ENCODE measurements at places on chromosomes 13 and 19.
A peak's percentile ranks its signal among the peaks of the same experiment; 100 is the strongest.

GRCh38 chr13:110113284-110113764 lies 193.6 kb downstream of the COL4A1 start:
- ATAC-seq = peak; percentile 10

DNA sequence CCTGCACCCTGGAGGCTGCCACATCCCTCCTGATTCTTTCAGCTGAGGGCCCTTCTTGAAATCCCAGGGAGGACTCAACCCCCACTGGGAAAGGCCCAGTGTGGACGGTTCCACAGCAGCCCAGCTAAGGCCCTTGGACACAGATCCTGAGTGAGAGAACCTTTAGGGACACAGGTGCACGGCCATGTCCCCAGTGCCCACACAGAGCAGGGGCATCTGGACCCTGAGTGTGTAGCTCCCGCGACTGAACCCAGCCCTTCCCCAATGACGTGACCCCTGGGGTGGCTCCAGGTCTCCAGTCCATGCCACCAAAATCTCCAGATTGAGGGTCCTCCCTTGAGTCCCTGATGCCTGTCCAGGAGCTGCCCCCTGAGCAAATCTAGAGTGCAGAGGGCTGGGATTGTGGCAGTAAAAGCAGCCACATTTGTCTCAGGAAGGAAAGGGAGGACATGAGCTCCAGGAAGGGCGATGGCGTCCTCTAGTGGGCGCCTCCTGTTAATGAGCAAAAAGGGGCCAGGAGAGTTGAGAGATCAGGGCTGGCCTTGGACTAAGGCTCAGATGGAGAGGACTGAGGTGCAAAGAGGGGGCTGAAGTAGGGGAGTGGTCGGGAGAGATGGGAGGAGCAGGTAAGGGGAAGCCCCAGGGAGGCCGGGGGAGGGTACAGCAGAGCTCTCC lies 6.9 kb upstream of the CEACAM5 start:
- ATAC-seq = no peak

- ATAC-seq = no peak
Observed at GRCh38 chr13:73055813-73056564, 2.8 kb upstream of the KLF5 start.

DNA sequence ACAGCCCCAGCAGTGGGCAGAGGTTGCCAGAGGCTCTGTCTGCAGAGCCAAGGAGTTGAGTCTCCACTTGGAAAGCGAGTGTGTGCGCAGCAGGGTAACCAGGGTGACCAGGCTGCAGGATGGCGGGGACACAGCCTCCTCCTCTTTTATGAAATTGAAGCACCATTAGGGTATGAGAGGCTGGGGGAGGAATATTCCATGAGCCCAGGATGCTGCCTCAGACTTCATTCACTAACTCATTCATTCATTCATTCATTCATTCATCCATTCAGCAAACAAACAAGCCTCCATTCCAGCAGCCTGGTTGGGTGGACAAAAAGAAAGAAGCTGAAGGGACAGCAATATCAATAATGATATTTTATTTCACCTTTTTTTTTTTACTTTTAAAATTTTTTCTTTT lies 6.6 kb upstream of the LMTK3 start:
- no peak for ATAC-seq

- no peak for ATAC-seq
Observed at GRCh38 chr13:48549658-48550057, 16.8 kb upstream of the RCBTB2 start.

- ATAC-seq = no peak
Observed at GRCh38 chr19:48990400-48990799, 2.7 kb downstream of the GYS1 start.

DNA sequence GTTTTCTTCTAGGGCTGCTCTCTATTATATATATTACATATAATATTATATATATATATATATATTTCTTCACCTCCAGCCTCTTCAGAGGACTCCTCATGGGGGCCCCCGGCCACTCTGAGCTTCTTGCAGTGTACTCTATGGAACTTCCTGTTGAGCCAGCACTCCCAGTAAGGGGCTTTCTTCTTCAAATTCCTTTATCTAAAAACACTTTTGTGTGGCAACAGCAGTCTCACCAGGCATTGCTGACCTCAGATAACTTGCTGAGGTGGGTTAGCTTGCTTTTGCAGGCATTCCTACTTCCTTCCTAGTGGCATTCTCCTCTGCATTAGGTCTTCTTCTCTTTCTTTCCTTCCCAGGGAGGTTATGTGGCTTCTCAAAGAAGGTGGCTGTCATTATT lies 381.5 kb downstream of the MYO16 start:
- ATAC-seq = no peak

DNA sequence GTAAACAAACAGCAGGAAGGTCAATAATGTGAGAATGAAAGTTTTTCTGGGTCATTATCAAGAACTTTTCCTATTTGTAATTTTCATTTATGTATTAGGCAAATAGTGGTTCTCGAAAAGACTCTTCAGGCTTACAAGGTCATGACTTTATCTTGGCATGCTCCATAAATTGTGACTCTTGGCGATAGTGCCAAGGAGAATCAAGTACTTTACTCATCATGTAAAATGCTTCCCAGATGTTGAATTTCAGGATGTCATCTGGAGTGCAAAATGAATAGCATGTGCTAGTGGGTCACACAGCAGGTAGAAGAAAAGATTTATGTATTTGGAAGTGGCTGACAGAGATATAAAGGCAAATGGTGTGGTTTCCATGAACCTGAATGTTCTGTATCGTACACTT lies 1492.7 kb upstream of the PCDH20 start:
- no peak for ATAC-seq

GRCh38 chr19:35268536-35269437 lies at the start of gene USF2:
TSS of gene USF2 (plus strand) at chr19:35268962. CDS start at chr19:35269102, 140 bp downstream.
- ATAC-seq = peak; percentile 23

DNA sequence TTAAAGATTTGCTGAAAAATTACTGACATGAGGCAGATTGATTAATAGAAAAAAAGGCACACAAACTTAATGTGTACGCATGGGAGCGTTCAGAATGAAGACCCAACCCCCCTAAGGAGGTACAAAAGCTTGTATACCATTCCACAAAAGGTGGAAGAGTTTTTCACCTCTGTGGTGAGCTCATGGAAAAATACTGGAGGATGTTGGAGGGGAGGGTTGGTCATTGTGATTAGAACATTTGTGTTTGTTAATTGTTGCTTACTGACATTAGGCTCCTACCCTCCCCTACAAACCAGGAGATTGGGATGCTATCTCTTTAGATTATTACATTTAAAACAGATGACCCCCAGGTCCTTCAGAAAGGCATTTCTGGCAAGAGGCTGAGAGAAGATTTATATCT lies 1973.3 kb downstream of the OLFM4 start:
- ATAC-seq = no peak

DNA sequence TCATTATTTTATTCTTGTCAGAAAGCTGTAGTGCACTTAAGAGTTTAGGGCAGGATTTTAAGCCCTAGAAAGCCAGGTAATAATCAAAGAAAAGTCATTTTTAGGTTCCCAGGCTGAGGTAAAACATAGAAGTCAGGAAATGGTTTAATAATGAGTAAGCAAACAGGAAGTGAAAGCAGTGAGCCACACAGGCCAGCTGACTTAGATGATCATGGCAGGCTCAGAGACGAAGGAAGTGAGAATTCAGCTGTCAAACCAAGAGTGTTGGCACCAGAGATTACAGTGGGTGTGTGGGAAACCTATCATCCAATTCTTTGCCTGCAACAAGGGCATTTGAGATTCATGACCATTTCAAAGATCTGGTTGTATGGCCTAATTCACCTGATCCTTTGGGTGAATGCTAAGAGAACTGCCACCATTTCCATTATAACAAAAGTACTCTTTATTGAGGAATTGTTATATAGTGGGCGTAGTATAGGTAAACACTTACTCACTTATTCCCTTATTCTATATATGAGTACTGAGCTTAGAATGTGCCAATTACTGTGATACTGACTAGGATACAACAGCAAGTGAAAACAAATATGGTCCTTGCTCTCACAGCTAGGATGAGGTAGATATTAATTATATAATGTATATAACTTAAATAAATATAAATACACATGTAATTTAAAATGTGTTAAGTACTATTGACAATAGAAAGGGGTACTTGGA lies 103.7 kb upstream of the EDNRB start:
- ATAC-seq = no peak

DNA sequence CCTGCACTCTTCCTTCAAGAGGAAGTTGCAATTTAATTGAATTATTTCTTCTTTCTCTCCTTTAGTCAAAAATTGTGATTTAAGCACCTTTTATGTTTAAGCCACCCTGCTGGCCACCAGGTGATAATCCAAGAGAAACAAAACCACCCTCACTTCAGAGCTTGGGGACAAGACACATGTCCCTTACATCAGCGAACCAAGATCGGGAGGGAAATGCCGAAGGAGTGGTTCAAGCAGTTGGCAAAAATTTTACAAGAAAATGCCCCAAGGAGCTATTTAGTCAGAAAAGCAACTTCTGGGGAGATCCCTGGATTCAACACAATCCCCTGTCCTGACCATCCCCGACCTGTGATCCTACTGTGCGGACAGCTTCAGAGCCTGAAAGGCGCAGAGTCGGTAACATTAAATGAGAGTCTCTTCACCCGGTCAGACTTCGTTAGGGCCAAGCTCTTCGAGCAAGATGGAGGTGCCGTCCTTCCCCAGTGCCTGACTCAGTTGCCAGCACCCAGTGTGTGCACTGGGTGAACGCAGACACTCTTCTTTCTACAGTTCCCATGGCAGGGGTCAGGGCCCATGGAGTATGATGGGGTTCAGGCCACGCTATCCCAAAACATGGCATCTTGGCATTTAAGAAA lies 78.6 kb upstream of the TM9SF2 start:
- ATAC-seq = no peak

DNA sequence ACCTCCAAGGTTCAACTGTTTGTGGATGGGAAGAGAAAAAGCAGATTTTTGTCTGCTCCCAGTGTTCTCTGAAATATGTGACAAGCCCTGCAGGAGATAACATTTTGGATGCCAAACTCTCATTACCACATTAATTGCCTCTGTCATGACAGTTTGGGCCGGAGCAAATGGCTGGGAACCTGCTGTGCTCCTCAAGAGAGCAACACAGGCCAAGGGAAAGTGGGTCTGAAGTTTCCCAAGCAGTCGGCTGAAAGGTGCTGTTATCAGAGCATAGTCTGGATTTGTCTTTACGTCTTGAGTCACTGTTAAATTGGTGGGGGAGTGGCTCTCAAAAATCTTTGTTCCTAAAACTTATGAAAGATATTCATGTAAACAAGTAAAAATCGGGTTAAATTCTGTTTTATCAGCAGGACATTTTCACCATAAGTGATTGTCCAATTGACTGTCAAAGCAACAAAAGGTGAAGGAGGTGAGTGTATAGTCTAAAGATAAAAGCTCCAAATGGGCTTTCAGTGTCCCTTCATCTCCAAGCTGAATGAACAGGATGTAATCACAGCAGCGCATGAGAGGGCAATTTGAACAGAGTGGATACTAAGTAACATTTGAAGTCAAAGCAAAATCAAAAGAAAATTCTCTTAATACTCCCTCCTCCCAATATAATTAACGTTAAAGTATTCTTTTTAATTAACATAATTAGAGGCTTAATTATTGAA lies 844.8 kb downstream of the PCDH17 start:
- ATAC-seq = no peak

DNA sequence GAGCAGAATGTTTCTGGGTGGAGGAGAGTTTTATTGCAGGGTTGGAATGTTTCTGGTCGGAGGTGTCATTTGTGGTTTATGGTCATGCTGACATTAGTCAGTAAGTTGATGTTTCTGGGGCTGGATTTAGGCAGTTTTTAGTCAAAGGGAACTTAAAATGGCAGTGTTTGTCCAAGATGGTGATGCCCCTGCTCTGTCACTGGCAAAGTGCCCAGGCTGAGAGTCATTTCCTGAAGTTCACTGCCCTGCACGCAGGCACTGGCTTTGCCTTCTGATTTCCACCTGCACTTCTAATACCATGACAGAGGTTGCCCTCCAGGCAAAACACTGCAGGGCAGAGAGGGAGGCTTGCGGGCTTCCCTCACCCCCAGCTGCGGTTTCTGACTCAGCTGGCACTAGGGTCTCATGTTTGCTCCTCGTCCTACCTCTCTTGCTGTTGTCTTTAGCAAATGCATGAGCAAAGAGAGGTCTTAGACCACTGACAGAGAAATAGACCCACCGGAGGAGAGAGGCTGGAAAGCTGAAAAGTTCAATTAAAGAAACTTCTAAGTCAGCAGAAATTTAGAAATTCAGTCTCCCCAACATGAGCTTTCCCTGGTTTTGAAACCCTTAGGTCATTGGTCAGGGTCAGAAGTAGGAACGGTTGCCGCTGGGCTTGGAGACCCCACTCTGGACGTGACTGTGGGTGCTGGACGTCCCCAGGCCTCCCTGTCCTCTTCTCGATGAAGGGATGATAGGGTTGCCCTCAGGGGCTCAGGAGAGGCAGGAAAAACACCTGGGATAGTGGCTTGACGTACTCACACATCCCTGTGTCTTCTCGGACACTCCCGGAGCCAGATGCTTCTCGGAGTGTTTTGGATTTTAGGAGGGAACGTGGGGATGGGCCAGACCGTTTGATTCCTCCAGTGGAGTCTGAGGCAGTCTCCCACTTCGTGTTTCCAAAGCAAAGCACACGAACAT lies 26.3 kb downstream of the TMEM255B start:
- ATAC-seq = no peak

- no peak for ATAC-seq
Observed at GRCh38 chr19:7366701-7367420, 18.1 kb downstream of the ARHGEF18 start.

DNA sequence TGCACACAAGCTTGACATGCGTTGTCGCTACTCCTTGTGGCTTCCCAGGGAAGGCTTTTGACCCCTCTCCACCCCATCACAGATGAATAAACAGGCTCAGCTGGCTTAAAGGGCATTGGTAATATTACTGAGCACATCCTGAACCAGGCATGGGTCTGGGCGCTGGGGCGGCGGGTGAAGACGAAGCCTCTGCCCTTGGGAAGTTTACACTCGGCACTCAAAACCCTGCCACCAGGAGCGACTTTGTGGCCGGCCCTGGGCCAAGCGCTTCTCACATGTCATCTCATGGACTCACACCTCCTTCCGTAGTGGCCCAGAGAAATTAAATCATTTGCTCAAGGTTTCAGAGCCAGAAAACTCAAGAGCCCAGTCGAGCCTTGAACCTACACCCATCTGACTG lies 32.6 kb upstream of the ASF1B start:
- no peak for ATAC-seq

DNA sequence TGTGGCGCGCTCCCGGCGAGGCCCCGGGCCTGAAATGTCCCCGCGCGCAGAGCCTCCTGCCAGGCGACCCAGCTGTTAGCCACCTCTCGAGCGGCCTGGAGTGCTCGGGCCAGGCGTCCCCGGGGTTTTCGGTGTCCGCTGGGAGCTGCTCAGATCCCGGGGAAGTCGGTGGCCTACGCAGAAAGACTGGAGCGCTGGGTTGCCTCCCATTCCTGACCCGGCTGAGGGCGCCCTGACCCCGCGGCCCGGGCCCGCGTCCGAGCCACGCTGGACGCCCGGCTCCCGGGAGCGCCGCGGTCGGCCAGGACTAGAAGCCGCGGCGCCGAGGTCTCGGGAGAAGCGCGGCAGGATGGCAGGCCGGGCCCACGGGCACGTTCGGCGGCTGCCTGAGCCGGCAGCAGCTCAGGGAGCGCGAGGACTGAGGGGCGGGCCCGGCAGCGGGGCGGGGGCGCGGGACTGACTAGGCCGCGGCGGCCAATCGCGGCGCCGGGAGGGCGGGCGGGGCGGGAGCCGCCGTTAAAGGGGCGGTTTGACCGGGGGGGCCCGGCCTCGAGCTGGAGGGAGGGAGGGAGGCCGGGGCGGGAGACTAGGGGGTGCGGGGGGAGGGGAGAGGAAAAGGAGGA lies 1.3 kb upstream of the ZIC2 start:
- peak; percentile 70 for ATAC-seq

Measured in motor neuron (in vitro differentiated cells).